ENCODE measurements at places on chromosomes 3 and 15.

GRCh38 chr15:70670680-70671079 is 92.7 kb downstream of the UACA start:
- DNase-seq = no peak

- no peak for DNase-seq
These were observed 172.3 kb upstream of the TSC22D2 start for GRCh38 chr3:150235799-150236198.

DNA sequence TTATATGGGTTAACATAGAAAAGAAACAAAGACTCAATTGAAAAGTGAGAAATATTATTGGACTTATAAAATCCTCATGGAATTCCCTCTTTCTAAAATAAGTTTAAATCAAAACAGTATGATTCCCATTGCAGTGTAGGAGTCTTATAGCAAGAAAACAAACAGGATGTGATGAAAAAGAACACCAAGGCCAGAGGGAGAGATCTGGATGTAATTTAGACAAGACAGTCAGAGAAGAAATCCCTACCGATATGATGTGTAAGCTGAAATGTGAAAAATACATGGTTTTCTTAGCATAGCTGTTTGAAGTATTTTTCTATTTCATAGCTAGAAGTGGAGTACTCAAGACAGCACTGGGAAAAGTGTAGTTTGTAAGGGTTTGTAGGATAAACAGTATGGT is 521.5 kb downstream of the RSL24D1 start:
- no peak for DNase-seq

DNA sequence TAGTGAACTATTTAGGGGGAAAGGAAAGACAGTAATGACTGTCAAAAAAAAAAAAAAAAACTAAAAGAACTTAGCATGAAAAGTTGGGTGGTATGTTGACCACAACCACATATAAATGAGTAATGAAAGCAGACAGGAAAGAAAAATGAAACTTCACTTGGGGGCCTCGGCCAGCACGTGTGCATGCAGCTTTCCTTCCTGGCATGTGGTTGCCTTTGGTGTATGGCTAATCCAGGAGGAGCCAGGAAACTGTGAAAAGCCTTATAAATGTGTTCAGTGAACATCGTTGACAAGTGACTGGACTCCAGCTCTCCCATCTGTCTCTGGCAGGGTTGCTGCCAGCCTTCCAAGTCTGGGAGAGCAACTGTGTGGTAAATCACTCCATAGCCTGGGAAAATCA is 195.1 kb downstream of the DTWD1 start:
- DNase-seq = no peak
